ENCODE measurements at places on chromosomes 3 and 15. TPM values are rescaled to one million over a fixed set of nuclear protein-coding genes. Genes with fewer than 3 reads are reported as not detected.

- H3K36me3 ChIP-seq: peaks cover 3% of the 10 kb centered on the region
- H3K4me3 ChIP-seq: no peak overlapping the region
- DNase-seq: no peak
- H3K4me1 ChIP-seq: no peaks in the 10 kb centered on the region
These were observed 39.5 kb downstream of the ZNF280D start for GRCh38 chr15:56693761-56694160.

DNA sequence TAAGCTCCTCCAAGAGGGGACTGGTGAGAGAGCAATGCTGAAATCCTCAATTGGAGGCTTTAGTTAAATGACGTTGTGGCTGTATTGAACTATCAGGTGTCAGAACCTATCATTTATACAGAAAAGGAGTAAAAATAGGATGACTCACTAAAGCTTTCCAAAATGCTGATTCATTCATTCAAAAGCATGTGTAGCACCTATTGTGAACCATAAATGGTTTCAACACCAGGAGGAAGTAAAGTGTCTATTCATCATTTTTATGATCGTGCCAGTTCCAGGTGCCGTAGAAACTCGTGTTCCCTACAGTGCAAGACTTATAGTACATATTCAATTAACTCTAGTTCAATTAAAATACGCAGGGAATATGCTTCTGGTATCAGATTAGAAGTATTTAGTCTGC lies 66.5 kb upstream of the ARRDC4 start:
- H3K27me3 ChIP-seq: peaks cover 17% of the 10 kb centered on the region
- H3K4me1 ChIP-seq: no peaks in the 10 kb centered on the region
- H3K36me3 ChIP-seq: no peaks in the 10 kb centered on the region
- no peak for DNase-seq

- no peaks in the 10 kb centered on the region for H3K4me1 ChIP-seq
- H3K36me3 ChIP-seq: no peaks in the 10 kb centered on the region
- DNase-seq: no peak
- H3K4me3 ChIP-seq: no peak overlapping the region
These were observed 619.2 kb downstream of the DIPK2A start for GRCh38 chr3:144590854-144591253.

- no peak overlapping the region for H3K27ac ChIP-seq
- DNase-seq: no peak
- no peaks in the 10 kb centered on the region for H3K27me3 ChIP-seq
- no peaks in the 10 kb centered on the region for H3K36me3 ChIP-seq
- peaks cover 2% of the 10 kb centered on the region for H3K4me1 ChIP-seq
- H3K4me3 ChIP-seq: no peak overlapping the region
These were observed 516.9 kb upstream of the GOLIM4 start for GRCh38 chr3:168612671-168613070.

DNA sequence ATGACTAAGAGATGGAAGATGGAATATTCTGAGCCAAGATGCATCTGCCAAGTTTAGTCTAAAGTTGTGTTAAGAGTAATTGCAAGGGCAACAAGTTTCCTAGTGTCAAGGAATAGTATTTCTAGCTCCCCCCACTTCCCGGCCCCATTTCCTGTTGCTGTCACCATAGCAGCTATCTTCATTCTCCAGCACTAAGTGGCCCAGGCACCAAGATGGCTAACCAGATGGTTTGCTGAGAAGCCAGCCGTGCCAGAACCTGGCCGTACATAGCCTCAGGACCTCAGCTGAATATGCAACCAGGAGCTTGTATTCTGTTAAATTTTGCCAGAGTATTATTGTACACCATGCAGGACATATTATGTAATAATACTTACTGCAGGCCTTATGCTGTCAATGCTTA lies 108.8 kb upstream of the UMPS start:
- no peaks in the 10 kb centered on the region for H3K27me3 ChIP-seq
- peaks cover 21% of the 10 kb centered on the region for H3K4me1 ChIP-seq
- H3K27ac ChIP-seq: no peak overlapping the region
- no peak overlapping the region for H3K4me3 ChIP-seq

The AP3B2 gene
- 14.4 TPM for total RNA-seq

- peaks cover 11% of the 10 kb centered on the region for H3K27me3 ChIP-seq
- no peak for DNase-seq
- no peak overlapping the region for H3K4me3 ChIP-seq
- peaks cover 9% of the 10 kb centered on the region for H3K4me1 ChIP-seq
- no peak overlapping the region for H3K27ac ChIP-seq
These were observed 54.8 kb upstream of the DLG1 start for GRCh38 chr3:197353001-197353866.

DNA sequence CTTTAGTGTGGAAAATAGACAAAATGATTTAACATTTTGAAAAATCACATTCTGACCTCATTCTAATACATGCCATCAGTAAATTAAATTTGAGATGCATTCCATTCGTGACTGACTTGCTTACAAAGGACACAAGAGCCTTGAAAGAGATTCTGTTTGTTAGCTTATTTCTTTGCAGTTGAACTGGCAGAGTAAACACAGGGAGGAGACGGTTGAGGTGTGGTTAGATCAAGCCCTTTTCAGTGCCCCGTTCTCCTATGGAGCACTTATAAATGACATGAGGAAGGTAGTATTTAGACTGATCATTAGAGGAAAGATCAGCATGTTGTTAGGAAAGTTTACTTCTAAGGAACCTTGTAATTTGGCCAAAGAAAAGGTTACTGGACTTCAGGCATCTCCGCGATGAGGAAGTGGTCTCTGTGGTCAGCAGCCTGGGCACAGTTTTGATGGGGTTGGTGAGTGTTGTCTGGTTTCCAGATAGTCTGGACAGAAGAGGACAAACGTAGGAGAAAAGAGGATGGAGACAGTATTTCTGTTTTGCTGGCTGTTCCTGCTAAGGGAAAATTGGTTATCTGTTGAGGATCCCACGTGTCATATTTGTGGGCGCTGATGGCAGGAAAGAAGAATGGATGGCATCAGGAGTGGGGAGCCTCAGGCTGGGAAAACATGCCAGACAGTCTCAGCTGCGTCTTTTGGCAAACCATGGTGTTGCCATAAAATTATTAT lies 328.9 kb upstream of the TBL1XR1 start:
- H3K4me3 ChIP-seq: no peak overlapping the region
- peak overlapping the region; percentile 19 for H3K27ac ChIP-seq
- no peaks in the 10 kb centered on the region for H3K27me3 ChIP-seq
- no peak for DNase-seq
- H3K36me3 ChIP-seq: peaks cover 3% of the 10 kb centered on the region

DNA sequence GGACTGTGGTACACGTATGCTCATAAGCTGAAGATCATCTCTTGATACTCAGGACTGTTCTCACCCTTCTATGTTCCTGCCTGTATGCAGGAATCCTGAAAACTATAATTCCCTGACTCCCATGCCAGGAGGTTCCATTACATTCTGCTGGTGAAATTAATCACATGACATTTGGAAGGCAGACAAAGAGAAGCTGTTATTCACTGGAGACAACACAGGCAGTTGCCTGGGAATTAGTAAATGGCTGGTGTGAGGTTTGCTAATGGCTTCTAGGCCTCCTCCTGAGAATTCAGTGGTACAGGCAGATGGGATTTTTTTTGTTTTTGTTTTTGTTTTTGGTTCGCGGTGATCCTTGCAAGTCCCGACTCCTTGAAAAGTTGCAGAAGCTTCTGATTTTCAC lies 91.4 kb downstream of the CTNNB1 start:
- no peaks in the 10 kb centered on the region for H3K36me3 ChIP-seq
- H3K27ac ChIP-seq: no peak overlapping the region
- H3K4me1 ChIP-seq: peaks cover 2% of the 10 kb centered on the region
- DNase-seq: no peak

The IL17RE gene
- 4.9 TPM for total RNA-seq

The LIPH gene
- 0.79 TPM for total RNA-seq

DNA sequence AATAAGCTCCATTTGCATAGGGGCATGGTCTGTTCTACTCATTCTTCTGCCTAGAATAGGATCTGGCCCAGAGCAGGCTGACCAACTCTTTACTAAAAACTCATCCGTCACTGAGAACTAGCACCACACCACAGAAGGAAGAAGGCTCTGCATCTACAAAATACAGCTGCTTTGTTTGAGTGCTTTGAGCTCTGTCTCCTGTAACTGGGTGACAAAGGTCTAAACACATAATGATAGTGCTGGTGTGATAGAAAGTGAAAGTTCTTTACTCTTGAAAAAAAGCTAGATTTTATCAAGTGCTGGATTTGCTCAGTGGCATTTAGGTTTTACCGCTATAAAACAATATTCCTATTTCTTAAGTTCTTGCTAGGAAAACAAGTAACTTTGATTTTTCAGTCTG lies 140.7 kb downstream of the FHIT start:
- H3K27me3 ChIP-seq: no peaks in the 10 kb centered on the region
- H3K27ac ChIP-seq: no peak overlapping the region
- H3K4me1 ChIP-seq: no peaks in the 10 kb centered on the region

DNA sequence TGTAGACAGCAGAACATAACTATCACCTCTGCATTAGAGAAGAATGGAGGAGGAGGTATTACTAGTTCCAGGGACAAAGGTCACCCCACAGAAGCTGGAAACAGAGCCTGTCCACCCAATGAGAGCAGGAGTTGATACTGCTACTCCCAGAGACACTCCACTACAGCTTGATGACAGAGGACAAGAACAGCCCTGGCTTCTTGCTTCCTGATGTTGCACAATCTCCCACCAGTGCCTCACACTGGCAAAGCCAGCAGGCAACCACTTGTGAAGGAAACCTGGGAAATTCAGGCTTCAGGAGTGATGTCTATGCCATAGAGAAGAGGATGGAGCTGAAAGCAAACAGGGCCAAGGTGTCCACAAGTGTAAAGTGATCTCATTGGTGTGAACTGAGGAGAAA lies 78.0 kb upstream of the POU1F1 start:
- peaks cover 16% of the 10 kb centered on the region for H3K4me1 ChIP-seq
- DNase-seq: no peak
- H3K27ac ChIP-seq: no peak overlapping the region
- no peaks in the 10 kb centered on the region for H3K27me3 ChIP-seq
- H3K4me3 ChIP-seq: no peak overlapping the region

DNA sequence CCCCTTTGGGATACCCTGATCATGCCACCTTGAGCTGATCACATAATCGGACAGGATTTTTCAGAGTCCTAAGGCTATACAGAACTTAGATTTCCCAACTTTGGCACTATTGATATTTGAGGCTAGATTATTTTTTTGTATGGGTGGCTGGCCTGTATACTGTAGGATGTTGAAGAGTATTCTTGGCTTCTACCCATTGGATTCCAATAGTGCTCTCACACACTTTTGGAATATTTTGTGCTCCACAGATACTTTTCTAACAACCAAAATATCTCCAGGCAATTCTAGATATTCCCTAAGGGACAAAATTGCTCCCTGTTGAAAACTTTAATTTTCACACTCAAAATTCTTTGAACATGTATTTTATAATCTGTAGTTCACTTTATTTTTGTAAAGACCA lies 125.1 kb downstream of the ABI3BP start:
- no peak overlapping the region for H3K27ac ChIP-seq
- no peak overlapping the region for H3K4me3 ChIP-seq
- no peaks in the 10 kb centered on the region for H3K27me3 ChIP-seq
- H3K4me1 ChIP-seq: peaks cover 2% of the 10 kb centered on the region
- no peak for DNase-seq

DNA sequence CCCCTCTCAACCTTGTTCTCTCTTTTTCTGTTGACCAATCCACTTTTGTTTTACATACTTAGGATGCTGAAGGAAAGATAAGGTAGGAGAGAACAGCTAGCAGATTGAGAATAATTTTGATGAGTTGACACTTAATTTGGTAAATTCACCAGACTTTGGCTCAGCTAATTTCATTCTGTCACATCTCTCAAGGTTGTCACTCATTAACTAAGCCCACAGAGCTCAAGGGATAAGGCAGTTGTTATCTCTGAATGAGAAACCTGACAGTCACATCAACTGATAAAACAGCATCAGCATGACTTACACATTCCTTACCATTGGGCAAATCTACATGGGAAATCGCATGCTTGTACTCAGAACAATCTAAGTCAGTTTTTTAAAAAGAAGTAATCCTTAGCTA lies 591.4 kb downstream of the NLGN1 start:
- H3K4me3 ChIP-seq: no peak overlapping the region
- no peaks in the 10 kb centered on the region for H3K36me3 ChIP-seq
- DNase-seq: no peak
- peaks cover 6% of the 10 kb centered on the region for H3K4me1 ChIP-seq
- no peaks in the 10 kb centered on the region for H3K27me3 ChIP-seq

The ITPKA gene
- total RNA-seq: 0.89 TPM

- no peaks in the 10 kb centered on the region for H3K27me3 ChIP-seq
- no peak overlapping the region for H3K27ac ChIP-seq
- H3K4me1 ChIP-seq: peaks cover 11% of the 10 kb centered on the region
These were observed 92.1 kb downstream of the DUT start for GRCh38 chr15:48423342-48423741.

- peaks cover 20% of the 10 kb centered on the region for H3K4me1 ChIP-seq
- H3K36me3 ChIP-seq: no peaks in the 10 kb centered on the region
- H3K27me3 ChIP-seq: no peaks in the 10 kb centered on the region
- no peak overlapping the region for H3K4me3 ChIP-seq
These were observed 344.6 kb upstream of the NECTIN3 start for GRCh38 chr3:110727056-110727455.

The C3orf85 gene
- total RNA-seq: not detected

- peaks cover 17% of the 10 kb centered on the region for H3K4me1 ChIP-seq
- no peak for DNase-seq
- H3K4me3 ChIP-seq: peak overlapping the region; percentile 95
These were observed 469 bp downstream of the ZNF770 start for GRCh38 chr15:34987609-34988026.
